ENCODE measurements at places on chromosomes 4 and X.

GRCh38 chr4:8173492-8174242, 15.1 kb upstream of the ABLIM2 start:
- DNase-seq = no peak

DNA sequence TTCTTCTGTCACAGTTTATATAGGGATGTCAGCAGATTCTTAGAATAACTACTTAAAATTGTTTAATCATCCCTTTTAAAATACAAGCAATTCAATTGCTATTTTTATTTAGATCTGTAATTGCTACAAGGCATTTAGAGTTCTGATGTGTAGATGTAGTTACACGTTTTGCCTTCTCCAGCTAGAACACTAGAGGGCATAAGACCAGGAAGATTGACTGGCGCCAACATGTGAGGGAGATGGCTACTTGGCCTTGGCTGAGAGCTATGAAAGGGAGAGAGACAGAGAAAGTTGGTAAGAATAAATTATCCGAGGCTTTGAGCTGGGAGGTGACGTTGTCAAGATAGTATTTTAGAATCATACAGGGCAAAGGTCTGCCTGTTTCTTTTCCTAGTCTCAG, 563.7 kb upstream of the PRKX start:
- DNase-seq = no peak

GRCh38 chr4:173801361-173801760, 271.3 kb upstream of the HAND2 start:
- DNase-seq = no peak

DNA sequence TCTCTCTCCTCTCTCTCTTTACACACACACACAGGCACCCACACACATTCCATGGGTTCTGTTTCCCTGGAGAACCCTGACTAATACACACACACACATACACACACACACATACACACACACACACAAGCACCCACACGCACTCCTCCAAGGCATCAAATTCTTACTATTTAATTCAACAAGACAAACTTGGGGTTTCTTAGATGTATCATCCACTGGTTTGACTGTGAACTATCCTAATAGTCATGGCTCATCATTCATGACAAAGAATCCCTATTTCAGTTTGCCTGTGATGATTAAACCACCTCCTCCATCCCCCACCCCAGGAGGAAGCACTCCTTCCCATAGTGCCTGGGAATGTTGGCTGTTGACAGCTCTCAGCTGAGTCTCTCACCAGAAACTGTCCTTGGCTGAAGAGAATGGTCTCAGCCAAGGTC, 98.2 kb downstream of the USP46 start:
- no peak for DNase-seq

DNA sequence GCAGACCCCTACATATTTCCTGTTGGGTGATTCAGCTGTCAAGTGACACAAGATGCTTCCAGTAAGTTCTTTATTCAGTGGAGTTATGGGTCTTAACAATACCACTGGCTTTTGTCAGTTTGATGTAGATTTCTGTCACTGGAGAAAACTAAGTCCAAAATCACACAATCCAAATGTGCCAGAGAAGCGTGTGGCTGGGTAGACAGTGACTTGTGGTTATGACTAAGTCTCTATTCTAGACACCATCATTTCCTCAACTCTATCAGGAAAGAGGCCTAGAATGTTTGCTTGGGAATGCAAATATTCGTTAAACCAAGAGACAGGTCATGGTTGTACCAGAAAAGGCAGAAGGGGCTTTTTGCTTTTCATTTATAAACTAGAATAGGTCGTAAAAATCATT, 54.4 kb upstream of the HS3ST1 start:
- DNase-seq = no peak
